Right lung (tissue), 10 donors: ENCODE measurements at places on chromosomes 1 and 21.

- no peak for DNase-seq
These were observed 14.6 kb downstream of the SSBP3 start for GRCh38 chr1:54391450-54392209.

- DNase-seq: no peak
These were observed 61.1 kb downstream of the TOMM20 start for GRCh38 chr1:235067396-235068157.

GRCh38 chr1:67850151-67850551 lies 16.9 kb upstream of the GNG12 start:
- DNase-seq: no peak

- DNase-seq: no peak
These were observed 975.7 kb upstream of the PRMT6 start for GRCh38 chr1:106080608-106081325.

DNA sequence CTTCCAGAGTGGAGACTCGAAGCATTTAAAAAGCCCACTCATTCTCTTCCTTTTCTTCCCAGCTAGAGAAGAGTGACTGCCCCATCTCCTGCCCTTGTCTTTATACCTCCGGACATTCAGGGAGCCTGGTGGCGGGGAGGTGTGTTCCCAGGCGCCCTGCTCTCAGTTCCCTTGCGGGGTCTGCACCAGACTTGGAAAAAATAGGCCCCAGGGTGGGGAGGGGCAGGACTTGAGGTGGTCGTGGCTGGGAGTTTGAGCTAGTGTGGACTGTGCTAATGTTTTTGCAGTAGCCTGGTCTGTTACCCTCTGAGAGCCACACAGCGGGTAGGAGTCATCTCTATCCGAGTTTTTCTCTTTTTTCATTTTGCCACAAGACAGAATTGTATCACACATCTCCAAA lies 139.1 kb downstream of the PEX14 start:
- DNase-seq: no peak

GRCh38 chr1:109395602-109396512 lies 1.9 kb downstream of the SORT1 start:
- DNase-seq: no peak

DNA sequence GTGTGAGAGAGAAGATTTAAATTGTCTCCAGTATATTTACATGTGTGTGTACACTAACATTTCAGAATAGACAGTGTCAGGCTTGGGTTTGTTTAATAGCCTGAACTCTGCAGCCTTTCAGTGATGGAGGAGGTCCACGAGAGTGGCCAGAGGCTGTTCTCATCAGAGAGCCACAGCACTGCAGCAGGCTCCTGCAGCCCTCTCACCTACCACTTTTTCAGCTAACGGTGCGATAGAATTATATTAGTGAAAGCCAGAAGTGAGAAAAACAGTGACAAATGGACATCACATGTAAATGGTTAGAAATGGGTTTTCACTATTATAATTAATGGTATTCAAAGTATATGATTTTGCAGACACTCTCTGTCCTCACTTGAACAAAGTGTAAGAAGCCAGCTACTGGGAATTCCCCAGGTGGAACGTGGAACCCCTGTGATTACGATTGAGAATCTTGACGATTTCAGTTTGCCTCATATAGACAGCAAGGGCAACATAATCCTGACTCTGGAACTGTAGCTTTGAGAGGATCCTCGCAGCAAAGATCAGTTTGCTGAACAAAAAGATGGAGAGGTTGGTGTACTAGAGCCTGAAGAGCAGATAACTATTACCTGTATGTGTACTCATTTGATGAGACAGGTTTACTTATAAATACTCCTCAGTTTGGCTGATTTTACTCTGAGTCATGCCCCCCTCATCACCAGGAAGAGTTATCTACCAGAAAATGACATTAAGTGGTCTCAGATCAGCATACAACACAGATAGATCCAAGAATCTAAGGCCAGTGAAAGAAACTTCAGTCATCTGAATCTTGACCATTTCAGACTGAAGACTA lies 31.4 kb downstream of the IFI16 start:
- no peak for DNase-seq

DNA sequence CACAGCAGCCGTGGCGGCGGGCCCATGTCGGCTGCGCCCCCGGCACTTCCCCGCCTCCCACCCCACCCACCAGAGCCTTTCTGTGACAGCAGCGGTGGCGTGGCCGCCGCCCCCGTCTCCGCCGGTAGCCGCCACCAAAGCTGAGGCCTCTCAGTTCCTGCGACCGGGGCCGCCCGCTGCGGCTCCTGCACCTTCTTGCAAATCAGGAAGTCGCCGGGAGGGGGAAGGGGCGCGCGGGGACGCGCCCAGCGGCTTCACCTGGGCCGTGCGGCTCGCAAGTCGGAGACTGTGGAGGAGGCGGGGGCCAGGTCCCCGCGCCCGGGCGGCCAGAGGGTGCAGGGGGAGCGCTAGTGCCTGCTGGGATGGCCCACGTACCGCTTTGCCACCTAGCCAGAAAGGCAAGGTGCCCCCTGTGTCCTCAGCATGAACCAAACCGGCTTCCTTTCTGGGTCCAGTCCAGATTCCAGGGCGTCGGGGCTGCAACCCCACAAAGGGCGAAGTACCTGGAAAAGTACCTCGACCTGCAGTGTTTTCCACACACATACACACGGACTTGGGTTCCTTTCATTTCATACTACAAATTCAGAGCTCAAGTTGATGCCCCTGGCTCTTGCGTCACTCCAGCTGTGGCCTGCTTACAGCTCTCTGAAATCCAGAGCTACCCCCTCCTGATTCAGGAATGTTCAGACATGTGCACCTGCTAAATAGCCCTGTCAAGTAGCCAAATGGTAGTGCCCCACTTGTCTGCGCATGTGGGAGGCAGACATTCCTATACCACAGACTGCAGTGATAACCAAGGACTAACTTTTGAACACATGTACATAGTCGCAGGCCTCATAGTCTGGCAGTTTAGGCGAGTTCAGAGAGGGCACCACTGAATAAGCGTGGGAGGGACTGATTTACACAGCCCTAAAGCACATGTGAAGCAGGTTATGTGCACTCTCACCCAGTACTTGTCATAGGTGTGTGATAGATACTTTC lies at the start of gene DENND1B:
DENND1B (minus strand) TSS at position 199 of the 981 bp plus-strand sequence. CDS start 325 bp downstream, outside the sequence.
- peak; percentile 75 for DNase-seq

GRCh38 chr1:162087111-162087510 lies 17.6 kb downstream of the NOS1AP start:
- DNase-seq: no peak

GRCh38 chr1:5664081-5664768 lies 328.0 kb downstream of the NPHP4 start:
- no peak for DNase-seq

DNA sequence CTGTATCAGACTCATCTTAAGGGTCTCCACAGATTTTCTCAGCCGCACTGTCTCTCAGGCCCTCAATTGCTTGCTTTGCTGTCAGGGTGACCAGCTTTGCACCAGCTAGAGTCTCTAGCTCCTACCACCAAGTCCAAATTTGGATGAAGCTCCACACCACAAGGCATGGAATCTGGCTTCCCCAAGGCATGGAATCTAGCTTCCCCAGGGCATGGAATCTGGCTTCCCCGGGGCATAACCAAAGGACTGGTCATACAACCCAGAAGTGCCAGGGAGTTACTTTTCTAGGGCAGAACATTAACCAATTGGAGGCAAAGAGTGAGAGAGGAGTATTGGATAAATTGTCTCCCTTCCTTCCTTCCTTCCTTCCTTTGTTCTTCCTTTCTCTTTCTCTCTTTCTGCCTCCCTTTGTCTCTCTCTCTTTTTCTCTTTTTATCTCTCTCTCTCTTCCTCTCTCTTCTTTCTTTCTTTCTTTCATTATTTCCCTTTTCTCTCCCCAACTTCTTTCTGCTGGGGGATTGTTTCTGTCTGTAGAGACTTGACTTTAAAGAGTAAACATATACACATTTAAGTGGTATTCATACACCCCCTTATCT lies 76.9 kb upstream of the HAO2 start:
- no peak for DNase-seq

DNA sequence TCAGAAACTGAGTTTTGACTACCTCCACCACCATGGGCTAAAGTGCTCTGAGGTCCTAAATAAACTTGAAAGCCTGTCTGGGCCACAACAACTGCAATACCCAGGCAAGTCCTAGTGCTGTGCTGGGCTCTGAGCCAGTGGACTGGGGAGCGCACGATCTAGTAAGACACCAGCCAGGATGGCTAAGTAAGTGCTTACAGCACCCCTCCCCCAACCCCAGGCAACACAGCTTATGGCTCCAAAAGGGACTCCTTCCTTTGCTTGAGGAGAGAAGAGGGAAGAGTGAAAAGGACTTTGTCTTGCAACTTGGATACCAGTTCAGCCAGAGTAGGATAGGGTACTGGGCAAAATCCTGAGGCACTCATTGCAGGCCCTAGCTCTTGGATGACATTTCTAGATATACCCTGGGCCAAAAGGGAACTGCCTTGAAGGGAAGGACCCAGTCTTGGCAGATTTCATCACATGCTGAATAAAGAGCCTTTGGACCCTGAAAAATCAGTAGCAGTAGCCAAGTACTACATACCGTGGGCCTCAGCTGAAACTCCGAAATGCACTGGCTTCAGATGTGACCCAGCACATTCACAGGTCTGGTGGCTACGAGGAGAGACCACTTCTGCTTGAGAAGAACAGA lies 1.6 kb downstream of the C1orf105 start:
- DNase-seq: no peak

GRCh38 chr21:29557931-29558725 lies 259.4 kb downstream of the BACH1 start:
- DNase-seq: no peak
